ENCODE measurements at places on chromosomes 5 and 9.

- no peak for DNase-seq
These were observed 389.3 kb upstream of the DMAC1 start for GRCh38 chr9:8188723-8189407.

GRCh38 chr5:68046445-68046844, 169.1 kb upstream of the PIK3R1 start:
- DNase-seq = no peak

- DNase-seq = no peak
These were observed 40.2 kb downstream of the RASA1 start for GRCh38 chr5:87307796-87308423.

DNA sequence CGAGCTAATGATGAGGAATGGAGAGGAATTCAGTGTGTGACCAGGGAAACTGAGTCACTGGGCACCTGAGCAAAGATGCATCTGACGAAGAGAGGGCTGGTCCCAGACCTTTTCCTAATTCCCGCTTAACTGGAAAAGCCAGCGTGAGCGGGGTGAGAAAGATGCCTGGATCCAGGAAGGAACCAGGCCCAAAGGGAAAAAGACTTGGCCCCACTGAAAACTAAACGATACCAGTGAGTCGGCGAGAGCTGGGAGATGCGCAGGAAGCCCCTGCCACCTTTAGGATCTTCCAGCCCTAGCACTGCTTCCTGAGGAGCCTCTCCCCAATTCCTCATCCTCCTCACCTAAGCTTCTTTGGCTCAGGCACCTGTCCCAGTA, 499 bp upstream of the FCHSD1 start:
- DNase-seq = no peak

DNA sequence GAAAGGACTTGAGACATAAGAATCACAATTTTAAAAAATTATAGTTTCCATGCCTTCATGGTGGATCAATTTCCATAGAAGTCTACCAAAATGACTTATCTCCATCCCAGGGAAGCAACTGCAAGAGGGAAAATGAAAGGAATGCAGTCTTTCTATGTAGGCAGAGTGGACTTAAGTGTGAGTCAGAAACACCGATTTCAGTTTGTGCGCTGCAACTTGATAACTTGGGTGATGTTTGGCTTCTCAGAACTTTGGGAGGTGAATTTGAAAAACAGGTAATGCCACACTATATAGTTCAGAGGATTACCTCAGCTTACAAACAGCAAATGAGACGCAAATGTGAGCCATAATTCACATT, 708 bp upstream of the CSNK1G3 start:
- DNase-seq = no peak

GRCh38 chr9:23153058-23153457, 673.0 kb downstream of the ELAVL2 start:
- no peak for DNase-seq

DNA sequence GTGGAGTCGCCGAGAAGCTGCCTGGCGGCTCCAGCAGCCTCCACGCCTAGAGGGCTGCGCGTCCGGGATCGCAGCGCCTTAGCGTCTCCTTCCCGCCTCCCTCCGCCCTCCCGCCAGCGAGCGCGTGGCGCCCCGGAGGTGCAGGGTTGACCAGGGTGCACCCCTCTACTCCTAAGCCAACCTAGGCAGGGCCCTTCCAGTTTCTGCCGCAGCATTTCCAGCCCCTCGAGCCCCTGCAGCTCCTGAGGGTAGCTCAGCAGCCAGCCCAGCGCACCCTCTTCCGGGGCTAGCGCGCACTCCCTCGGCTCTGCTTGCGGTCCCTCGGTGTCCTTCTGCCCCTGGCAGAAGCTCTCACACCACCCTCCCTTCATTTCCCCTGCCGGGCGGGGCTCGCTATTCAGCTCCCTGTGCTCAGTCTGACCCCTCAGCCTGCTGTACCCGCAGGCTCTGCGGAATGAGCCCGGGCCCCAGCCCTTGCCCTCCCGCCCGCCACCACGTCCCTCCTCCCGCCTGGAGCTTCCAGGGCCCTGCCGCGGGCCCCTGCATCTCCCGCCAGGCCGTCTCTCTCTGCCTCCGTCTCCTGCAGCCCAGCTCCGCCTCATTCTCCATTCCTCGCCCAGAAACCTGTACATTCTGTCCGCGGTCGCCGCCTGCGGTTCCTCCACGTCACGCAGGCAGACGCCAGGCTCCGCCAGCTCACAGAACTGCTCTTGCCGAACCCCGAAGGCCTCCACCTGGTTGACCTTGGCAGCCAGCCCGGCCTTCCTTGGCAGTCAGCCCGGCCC, 61.8 kb downstream of the SPATA31C2 start:
- no peak for DNase-seq

Measured in stimulated activated CD8-positive, alpha-beta memory T cell treated with anti-CD3 and anti-CD28 coated beads, Interleukin-7, amount 100 ng/mL, for 1 hour (primary cell).